ENCODE measurements at places on chromosomes 12 and 14.

DNA sequence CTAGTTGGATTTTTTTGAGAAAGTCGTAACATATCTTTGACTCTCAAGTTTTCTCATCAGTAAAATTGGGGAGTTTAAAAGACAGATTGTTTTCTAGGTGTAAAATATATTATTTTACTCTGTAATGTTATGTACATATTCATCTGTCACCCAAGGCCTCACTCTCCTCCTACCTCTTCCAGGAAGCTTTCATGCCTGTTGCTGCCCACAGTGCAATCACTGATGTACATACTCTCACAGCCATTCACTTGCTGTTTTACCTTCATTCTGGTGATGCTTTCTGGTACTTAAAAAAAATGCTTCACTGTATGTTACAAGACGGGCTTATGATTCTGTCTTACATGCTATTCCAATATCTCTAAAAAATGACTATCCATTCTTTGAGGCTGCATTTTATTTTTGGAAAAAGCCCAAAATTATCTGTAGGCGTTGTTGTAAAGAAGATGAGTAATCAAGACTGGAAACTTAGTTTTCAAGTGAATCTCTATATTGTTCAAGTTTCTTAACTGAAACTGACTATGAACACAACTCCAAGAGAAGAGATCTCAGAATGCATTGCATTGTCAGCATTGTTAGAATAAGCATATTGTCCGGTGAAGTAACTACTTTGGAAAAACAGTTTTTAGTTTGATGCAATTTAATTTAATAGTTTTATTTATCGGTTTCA is 82.5 kb downstream of the LMO3 start:
- no peak for DNase-seq

DNA sequence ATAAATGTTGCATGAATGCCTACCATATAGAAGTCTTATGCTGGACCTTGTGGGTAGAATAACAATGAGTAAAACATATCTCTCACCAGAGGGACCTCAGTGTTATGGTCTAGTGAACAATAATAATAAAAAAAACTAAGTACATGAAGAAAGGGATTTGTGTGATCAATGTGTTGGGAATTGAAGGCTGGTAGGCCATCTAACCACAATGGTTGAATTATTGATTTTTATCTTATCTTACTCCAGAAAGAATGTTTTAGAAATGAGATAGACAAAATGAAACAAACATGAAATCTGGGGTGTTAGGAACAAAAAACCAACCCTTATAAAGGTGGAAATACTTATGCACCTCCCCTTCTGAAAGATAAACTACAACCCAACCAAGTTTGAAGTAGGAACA is 243.9 kb upstream of the LRIG3 start:
- no peak for DNase-seq

GRCh38 chr12:24921251-24922038 is 27.5 kb downstream of the BCAT1 start:
- no peak for DNase-seq

GRCh38 chr12:109239179-109239578 is 69.9 kb downstream of the FOXN4 start:
- no peak for DNase-seq

DNA sequence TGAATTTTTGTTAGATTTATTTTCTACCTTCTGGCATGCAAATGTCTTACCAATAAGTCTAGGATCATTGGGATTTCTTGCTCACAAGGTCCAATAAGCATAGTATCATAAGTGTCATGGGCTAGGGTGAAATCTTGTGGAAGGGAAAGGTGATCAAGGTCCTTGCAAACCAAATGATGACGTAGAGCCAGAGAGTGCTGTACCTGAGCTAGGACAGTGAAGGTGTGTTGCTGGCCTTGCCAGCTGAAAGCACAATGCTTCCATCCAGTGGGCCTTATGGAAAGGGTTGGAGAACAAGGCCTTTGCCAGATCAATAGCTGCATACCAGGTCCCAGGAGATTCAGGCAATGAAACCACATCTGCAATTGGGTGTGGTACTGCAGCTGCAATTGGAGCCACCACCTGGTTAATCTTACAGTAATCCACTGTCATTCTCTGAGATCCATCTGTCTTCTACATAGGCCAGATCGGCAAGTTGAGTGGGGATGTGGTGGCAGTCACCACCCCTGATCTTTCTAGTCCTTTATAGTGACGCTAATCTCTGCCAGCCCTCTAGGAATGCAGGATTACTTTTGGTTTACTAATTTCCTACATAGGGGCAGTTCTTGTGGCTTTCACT is 208.9 kb upstream of the MYL2 start:
- no peak for DNase-seq

DNA sequence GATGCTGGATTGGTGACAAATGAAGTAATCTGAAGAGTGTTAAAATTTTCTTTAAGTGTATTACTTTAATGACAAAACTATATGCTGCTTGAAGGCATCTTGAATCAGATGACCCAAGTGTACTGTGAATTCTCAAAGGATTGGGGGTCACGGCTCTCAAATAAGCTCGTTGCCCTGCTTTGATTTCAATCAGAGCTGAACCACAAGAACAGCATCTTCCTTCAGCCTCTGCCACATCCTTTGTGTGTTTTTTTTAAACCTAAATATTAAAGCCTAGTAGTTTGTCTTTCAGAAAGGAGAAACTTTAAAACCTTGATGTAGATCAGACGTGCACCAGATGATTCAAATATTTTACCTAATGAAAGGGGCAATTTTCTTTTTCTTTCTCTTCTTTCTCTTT is 11.7 kb downstream of the ELK3 start:
- DNase-seq, result no peak

DNA sequence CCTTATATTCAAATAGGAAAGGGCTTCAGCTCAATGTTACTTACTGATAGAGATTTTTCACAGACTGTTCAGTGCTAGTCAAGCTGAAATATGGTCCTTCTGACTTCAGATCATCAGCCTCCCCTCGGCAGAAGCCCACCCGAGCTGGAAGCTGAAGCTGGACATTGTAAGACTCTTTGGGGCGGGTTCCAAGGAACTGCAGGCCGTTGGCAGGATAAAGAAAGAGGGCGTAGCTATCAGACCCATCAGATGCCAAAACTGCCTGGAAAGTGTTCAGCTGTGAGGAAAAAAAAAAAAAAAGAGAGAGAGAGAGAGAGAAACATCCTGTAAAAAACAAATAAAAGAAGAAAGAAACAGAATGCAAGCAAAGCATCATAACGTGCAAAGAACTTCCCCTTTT is 8.8 kb downstream of the NID2 start:
- no peak for DNase-seq

- peak; percentile 63 for DNase-seq
Measured at GRCh38 chr14:89284333-89285058, 132.5 kb downstream of the FOXN3 start.

DNA sequence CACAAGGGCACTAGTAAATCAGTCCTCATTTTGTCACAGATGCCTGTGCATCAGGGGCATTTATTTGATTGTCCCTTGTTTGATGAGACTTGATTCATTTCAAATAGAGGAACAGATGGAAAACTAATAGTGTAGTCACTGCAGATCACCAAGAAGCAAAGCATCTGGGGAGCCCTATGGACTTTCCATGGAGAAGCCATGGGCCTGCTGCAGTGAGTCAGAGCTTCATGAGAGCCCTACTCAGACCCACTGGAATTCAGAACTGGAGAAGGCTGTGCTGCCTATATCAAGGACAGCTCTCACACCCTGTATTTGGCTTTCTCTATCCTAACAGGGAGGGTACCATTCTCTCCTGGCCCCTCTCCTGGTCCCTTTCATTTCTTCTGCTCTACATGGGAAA is 126.2 kb downstream of the GRIP1 start:
- DNase-seq, result no peak

DNA sequence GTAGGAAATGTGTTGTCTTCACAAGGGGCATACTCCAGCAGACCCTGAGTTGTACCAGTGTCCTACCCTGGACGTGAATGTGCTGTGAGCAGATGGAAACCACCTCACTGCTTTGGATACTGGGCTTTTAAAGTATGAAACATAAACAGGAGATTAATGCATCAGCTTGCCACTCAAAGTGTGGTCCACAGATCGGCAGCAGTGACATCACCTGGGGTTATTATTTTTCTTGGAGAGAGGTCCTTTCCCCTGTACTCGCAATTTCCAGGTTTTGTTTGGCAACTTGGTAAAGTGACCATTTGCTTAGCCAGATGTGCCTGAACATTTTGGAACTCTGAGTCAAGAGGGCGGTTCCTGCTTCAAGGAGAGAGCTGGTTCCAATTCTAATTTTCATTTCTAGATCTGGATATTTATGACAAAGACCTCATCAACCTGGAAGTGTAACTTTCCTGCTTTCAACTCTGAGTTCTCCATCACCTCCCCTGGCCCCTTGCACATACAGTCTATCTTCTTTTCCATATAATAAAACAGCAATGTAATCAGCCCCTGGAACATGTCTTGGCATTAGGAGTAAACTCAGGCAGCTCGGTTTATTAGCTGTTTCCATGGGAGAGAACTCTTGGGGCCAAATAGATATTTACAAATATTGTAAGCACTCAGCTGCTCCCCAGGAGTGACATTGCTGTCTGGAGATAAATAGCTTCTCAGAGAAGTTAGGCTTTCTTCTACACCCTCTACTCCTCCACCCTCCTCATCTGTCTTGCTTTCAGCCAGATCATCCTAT is 237.0 kb upstream of the TBX3 start:
- DNase-seq, result peak; percentile 96

DNA sequence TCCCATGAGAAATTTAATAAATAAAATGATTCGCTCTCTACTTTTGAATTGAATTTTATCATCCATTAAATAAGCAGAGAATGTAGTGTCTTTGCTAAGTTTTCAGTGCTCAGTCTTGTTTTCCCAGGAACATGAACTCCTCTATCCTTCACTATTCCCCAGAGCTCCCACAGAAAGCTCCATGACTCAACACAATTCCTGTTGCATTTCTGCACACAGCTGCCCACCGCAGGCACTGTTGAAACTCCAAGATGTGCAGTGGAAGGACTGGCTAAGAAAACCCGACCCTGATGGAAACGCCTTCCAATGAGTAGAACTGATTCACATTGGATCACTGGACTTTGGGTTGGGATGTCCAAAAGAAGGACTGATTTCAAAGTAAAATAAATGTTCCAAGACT is 202.4 kb upstream of the AMIGO2 start:
- no peak for DNase-seq

GRCh38 chr12:39426636-39427240 is 16.2 kb downstream of the KIF21A start:
- DNase-seq, result peak; percentile 75

- peak; percentile 42 for DNase-seq
Measured at GRCh38 chr14:55129428-55130195, 560 bp downstream of the LGALS3 start.

DNA sequence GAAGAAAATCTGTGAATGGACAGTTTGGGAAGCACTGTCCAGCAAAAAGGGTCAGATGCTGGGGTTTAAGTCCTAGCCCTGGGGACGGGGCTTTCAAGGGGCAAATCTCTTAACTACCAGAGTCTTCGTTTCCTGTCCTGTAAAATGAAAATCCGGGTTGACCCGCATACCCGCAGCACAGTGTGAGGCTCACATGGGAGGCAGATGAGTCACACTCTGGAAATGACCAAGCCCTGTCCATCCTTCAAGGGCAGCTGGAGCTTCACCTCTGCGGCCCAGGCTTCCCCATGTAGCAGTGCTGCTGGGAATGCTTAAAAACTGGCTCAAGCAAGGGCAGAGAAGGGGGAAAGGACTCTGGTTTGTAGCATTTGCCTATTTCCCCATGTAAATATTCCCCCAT is 19.0 kb downstream of the FAM181A start:
- no peak for DNase-seq

GRCh38 chr12:123546281-123546680 is 12.8 kb upstream of the RILPL1 start:
- DNase-seq, result peak; percentile 41

DNA sequence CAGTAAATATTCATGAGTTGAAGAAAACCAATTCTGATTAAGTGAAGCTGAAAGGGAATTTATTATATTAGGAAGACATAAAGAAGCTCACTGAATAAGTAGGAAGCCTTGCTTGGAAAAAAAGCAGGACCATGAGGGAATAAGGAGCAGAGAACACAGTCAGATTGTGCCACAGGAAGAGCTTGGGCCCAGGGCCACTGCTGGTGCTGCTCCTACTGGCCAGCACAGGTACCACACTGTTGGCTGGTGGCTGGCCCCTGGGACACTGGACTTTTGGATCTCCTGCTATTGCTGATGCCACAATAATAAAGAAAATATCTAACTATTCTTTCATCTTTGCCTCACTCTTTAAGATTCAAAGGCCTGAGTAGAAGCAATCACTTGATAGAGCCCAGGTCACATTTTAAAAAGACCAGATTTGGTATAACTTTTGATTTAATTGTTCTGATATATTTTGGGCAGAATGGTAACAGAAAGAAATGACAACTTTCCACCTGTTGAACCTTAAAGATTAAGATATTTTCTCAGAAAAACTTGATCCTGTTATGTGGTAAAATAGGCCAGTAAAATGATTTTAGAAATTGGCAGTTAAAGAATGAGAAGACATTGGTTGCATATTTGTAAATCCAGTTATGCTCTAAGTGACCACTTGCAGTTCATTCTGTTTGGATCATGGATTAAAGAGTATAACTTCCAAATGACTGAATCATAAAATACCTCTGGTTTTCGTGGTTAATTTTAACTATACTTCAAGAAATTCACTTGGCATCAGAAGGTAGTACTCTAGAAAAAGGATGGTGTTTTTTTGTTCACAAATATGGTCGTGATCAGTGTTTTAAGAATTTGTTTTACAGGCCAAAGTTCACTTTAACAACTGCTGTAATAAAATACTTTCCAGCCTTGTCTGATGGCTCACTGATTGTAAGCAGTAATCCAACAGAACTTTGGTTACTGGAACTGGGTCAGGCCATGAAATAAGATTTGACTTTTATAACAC is 68.3 kb downstream of the DERA start:
- DNase-seq, result peak; percentile 80

DNA sequence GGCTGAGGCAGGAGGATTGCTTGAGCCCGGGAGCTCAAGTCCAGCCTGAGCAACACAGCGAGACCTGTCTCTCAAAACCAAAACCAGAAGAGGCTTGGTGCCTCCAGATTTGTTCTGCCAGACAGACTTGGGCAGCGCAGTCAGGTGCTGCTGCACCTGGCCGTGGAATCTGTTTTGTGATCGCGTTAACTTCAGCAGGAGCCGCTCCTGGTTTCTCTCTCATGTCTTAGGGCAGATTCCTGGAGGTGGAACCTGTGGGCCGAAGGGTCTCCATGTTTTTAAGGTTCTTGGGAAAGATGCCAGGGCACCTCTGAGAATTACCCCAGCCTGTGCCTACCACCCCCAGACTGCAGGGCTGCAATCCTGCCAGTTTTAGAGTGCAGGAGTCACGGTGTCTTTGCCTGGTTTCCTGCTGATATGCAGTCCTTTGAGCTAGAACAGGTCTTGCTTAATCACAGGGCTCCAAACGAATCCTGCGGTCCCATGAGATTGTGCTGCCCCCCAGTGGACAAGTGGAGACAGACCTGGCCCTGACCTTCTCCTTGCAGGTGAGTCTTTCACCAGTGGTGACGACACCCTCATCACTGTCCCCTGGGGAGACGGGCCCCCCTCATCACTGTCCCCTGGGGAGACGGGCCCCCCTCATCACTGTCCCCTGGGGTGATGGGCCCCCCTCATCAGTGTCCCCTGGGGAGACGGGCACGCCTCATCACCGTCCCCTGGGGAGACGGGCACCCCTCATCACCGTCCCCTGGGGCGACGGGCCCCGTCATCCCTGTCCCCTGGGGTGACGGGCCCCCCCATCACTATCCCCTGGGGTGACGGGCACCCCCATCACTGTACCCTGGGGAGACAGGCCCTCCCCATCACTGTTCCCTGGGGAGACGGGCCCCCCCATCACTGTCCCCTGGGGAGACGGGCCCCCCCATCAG is 37.6 kb downstream of the PACS2 start:
- peak; percentile 92 for DNase-seq
